ENCODE measurements at places on chromosomes 2 and 18.

GRCh38 chr2:60473546-60473945 is 79.9 kb downstream of the BCL11A start:
- no peak for DNase-seq

DNA sequence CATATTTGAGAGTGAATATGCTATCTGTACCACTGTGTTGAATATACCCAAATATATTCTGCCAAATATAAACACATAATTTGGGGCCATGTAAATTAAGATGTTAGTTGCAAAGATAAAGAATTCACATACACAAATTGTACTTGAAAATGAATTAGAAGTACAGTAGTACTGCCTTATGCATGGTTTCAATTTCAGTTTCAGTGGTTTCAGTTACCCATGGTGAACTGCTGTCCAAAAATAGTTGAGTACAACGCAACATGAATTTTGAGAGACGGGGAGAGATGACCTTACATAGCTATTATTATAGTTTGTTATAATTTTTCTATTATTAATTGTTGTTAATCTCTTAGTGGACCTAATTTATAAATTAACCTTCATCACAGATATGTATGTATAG is 1313.0 kb upstream of the FAM98A start:
- no peak for DNase-seq

DNA sequence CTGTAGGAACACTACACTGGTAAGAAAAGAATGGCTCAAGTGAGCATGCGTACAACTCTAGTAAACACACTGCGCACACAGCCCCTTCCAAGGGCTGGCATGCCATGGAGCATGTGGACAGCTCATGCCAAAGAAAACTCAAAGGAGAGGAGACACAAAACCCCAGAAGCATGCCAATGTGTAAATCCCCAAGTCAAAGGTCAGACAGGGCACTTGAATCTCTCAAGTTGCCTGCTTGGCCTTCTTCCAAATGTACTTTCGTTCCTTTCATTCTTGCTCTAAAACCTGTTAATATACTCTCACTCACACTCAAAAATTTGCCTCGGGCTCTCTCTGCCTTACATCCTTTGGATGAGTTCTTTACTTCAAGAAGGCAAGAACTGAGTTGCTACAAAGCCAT is 365.3 kb downstream of the NBAS start:
- DNase-seq, result no peak

DNA sequence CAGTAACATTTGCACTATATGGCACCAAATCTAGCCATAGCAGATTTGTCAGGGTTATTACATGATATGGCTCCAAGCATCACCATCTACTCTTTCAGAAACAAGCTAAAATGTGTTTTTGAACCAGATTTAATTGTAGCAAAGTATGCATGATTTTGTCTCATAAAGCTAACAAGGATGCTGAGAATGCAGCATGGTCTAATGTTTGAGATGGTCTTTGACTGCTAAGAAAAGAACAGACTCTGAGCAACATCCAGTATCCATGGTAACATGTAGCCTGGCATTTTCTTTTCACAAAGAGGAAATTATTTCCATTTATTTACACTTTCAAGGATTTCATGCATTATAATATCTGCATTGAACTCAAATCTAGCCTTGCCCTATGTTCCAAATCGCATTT is 206.5 kb downstream of the PDE1A start:
- DNase-seq, result no peak

- DNase-seq, result no peak
Measured at GRCh38 chr2:6934758-6935651, 17.8 kb downstream of the RNF144A start.

DNA sequence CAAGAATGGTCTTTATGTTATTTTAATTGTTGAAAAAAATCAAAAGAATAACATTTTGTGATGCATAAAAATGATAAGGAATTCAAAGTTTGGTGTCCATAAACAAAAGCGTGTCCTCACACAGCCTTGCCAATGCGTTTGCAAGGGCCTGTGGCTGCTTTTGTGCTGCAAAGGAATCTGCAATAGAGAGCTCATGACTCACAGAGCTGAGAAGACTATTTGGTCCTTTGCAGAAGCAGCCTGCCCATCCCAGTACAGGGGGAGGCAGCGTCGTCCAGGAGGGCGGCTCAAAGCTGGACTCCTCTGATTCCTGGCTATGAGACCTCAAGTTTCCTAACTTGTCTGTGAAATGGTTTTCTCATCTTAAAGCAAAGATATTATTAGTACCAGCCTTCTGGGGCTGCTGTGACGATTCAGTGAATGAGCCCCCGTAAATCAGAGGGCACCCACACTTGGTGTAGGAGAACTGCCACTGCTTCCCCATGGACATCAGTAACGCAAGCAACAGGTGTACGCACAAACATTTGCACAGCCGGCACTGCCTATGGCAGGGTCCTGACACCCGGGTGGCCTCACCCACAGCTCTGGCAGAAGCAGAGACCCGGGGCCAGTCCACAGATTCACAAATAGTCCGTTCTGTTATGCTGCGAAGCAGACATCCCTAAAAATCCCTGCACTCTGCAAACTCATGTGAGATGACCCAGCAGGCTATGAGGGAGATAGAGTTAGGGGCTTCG is 70.6 kb upstream of the ASAP2 start:
- DNase-seq, result peak; percentile 45

Measured in AG20443 (cell line).